Mesothelial cell of epicardium (in vitro differentiated cells): ENCODE measurements at places on chromosomes 5 and 9.
A peak's percentile ranks its signal among the peaks of the same experiment; 100 is the strongest.

GRCh38 chr5:88694023-88694679 lies 188.8 kb downstream of the MEF2C start:
- DNase-seq = no peak

DNA sequence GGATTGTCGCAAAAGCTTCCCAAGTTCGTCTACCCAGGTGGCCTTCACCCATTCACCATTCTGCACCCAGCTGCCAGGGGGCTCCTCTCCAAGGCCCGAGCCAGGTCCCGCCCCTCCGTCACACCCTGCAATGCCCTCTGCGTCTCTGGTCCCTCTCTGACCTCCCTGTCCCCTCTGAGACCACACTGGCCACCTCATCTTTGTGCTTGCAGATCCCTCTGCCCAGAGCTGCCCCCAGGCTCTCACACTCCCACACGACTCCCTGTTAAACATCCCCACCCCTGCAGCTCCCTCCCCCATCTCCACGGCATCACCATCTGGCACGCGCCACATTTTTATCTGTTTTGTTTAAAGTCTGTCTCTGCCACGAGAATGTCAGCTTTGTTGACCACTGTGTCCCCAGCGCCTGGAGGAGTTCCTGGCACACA lies 243.6 kb downstream of the PBX3 start:
- DNase-seq = no peak

DNA sequence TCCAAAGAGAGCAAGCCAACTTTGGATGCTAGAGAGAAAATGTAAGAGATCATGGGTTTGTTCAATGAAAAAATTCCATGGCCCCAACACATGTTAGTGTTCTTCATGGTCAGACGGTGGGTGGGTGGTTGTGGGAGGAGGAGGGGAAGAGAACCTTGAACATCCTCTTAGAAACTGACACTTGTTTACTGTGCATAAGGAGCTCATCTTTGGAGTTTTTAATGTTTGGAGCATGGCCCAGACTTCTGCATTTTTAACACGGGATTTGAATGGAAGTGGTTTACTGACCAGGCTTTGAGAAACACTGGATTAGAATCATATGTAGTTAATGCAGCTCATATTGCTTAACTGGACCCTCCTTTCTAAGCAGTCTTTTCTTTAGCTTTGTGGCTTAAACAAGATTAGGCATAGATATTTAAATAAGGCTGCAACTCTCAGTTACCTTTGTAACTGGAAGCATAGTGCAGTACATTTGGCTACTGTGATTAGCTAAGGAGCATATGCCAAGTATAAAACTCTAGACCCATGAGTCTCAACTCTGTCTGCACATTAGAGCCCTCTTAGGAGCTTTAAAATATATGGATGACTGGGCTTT lies 60.1 kb downstream of the FOCAD start:
- DNase-seq = no peak

DNA sequence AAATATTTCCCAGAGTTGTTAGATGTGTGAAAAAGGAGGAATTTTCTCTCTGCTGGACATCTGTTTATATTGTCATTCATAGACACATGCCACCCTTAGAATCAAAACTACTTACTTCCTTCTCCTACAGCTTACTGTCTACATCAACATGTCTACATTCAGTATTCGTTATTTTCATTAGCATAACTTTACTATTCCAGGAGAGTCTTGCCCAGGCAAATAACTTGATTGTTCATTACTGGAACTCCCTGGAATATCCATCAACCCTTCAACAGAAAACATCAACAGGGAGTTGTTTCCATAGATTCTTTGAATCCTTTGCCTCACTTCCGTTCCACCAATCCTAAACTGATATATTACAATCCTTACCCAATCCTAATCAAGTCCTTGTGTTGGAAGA lies 457.5 kb upstream of the ZNF608 start:
- DNase-seq = no peak

GRCh38 chr5:111737716-111738115 lies 19.3 kb downstream of the NREP start:
- DNase-seq = no peak

DNA sequence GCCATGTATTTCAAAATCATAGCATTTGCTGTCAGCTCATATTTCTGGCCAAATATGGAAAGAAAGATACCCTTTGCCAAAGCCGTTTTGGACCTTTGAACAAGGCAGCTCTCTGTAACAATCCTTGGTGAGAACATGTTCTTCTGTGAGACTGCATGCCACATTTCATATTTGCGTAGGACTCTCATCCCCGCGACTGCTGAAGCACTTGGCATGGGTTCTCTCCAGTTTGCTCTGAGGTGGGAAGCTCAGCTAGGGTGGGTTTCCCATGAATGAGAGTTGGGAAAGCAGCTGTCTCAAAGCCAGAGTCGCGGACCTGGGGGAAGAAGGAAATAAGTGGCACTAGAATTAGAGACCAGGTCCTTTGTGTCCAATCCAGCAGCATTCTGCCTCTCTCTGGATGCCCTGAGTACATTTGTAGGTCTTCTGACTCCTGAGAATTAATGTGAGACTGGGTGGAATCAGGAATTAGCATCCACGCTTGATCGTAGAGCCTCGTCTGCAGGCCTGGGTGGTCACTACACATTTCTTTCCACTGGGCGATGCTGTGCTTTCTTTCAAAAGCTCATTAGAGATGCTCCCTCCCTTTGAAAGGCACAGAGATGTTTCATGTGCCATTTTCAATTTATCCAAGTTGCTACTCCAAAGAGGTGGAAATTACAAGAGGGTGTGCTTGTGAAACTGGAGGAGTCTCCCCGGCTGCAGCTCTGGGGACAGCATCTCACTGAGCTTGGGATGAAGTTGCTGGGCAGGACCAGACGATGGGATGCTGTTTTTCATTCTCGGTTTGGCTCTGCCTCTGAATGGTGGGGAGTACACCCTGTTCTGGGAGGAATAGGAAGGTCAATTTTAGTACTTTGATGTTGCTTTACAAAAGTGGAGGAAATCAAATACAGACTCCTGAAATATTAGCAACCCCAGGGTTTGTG lies 197.2 kb downstream of the GADD45G start:
- no peak for DNase-seq

GRCh38 chr5:83510260-83510659 lies 38.7 kb downstream of the VCAN start:
- DNase-seq = no peak

DNA sequence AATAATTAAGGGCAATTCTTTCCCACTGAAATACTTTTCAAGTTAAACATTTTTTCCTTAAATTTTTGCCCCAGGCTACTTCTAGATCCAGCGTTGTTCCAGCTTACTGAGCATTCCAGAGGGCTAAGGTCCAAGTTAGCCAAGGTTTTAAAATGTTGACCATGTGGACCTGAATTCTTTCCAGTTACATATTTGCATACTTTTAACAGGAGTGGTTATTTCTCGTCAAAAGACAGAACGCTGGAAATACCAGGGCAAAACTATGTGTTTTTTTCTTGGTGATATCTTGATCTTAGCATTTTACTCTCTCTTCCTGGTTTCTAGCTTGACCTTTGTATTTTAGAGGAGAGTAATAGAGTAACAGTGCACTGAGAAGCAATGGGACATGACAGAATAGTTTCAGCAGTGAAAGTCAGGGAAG lies 32.8 kb downstream of the TMC1 start:
- no peak for DNase-seq

- DNase-seq = no peak
Measured at GRCh38 chr9:94086486-94087345, 2.5 kb downstream of the PTPDC1 start.

GRCh38 chr5:120365656-120366446 lies 98.2 kb upstream of the PRR16 start:
- no peak for DNase-seq

DNA sequence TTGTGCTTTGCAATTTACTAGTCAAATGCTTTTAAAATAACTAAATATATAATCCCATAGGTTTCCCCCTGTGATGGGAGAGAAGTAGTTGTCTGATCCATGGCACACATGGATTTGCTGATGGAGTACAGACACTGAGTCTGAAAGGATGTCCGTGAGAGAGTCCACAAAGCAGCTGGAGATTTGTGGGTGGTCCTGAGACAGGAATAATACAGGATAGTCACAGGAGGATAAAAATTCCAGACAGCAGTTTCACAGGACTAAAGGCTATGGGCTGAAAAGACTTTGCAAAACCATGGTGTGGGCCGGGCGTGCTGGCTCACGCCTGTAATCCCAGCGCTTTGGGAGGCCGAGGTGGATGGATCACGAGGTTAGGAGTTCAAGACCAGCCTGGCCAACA lies 58.7 kb upstream of the ZFR start:
- no peak for DNase-seq

- no peak for DNase-seq
Measured at GRCh38 chr5:54159893-54160195, 150.5 kb downstream of the ARL15 start.

- no peak for DNase-seq
Measured at GRCh38 chr5:137282216-137282615, 216.9 kb downstream of the SPOCK1 start.

GRCh38 chr9:977838-978830 lies 1.7 kb downstream of the DMRT3 start:
- no peak for DNase-seq

- DNase-seq = no peak
Measured at GRCh38 chr5:100313657-100314056, 221.5 kb upstream of the FAM174A start.

GRCh38 chr9:19481971-19482404 lies 73.2 kb downstream of the ACER2 start:
- no peak for DNase-seq

GRCh38 chr9:34612788-34613390 lies 992 bp upstream of the RPP25L start:
- DNase-seq = no peak

- no peak for DNase-seq
Measured at GRCh38 chr9:123234853-123235252, 33.5 kb downstream of the STRBP start.

GRCh38 chr5:177006265-177006972 lies at the start of gene UIMC1:
Gene UIMC1 (minus strand): TSS chr5:177006779. CDS start chr5:176982615, 24,164 bp downstream.
- peak; percentile 97 for DNase-seq

- DNase-seq = no peak
Measured at GRCh38 chr5:83577036-83577636, 105.6 kb downstream of the VCAN start.

- no peak for DNase-seq
Measured at GRCh38 chr9:42386477-42386876, 203.0 kb downstream of the SPATA31A6 start.

- no peak for DNase-seq
Measured at GRCh38 chr5:31755676-31756230, 116.8 kb downstream of the PDZD2 start.

- no peak for DNase-seq
Measured at GRCh38 chr5:99639905-99640304, 711.1 kb upstream of the CHD1 start.

DNA sequence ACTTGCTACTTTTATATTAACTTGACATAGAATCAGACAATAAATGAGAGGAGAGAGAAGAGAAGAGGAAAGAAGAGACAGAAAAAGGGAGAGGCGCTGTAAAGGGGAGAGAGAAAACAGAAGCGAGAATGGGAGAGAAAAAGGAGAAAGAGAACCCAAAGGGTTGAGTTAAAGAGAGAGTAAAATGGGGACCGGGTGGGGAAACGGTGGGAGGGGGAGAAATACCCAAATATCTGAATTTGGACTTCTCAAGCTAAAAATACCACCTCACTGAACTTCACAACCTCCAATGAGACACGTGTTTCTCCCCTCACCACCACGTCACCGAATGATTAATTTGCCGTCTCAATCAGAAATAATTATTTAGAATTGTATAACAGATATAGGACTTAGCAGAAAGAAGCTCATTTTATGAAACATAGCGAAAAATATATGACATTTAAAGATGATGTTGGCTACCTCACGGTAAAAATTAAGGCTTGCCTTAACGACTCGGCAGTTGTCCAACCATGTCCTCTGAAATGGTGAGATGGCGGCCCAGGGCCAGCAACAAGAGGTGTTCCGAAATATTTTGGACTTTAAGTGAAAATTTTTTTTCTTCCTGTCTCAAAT lies 204.1 kb downstream of the MEF2C start:
- no peak for DNase-seq

DNA sequence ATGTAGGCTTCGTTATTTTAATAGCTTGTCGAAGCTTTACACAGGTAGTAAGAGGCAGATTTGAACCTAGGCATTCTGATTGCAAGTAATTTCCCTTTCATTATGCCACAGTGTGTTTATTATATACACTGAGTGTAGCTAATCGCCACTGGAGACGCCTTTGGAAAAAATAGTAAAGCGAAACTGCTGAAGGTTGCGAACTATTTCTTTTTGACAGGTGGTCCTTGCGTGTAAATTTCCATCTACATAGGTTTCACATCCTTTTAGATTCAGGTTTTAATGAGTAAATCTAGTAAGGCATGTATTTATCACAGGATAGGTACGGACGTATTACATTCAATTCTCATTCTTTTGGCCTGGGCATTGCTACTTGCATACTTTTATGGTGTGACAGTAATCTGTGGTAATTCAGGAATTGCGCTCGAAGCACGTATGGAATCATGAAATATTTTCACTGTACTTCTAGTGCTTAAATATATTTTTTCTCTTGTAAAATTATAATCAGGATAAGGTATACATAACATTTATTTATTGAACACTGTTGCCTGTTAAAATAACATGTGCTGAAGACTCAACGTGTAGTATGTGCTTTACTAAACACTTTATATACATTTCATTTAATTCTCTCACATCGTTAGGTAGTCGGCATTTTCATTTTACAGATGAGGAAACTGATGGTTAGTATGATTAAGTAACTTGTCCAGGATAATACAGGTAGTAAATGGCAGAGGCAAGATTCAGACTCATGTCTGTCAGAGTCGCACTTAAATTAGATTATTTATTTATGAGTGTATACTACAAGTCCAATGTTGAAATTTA lies 1.8 kb downstream of the MARCHF6 start:
- no peak for DNase-seq

DNA sequence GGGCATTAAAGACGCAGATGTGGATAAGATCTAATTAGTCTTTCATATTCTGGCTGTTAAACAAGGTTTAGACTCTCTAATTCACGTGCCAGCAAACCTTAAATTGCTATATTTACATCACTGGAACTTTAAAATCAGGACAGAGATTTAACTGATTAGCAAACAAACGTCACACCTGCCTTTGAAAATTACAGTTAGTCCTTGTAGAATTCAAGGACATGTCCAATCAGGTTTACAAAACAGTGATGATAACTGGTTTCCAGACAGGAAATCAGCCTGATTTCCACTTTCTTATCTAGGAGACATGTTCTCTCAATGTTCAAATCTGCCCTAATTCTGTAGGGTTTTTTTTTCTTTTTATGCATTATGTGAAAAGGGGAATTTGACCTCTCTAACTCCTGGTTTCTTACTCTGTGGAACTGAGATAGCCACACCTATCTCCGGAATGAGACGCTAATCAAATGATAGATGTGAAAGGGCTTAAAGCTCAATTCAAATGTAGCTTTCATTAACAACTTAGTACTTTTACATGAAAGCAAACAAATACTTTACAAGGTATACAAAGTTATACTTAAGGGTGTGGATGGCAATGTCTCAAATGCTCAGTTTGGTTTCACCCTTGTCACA lies 26.5 kb downstream of the SPINK5 start:
- DNase-seq = no peak
